ENCODE measurements at places on chromosomes 2 and 18.

DNA sequence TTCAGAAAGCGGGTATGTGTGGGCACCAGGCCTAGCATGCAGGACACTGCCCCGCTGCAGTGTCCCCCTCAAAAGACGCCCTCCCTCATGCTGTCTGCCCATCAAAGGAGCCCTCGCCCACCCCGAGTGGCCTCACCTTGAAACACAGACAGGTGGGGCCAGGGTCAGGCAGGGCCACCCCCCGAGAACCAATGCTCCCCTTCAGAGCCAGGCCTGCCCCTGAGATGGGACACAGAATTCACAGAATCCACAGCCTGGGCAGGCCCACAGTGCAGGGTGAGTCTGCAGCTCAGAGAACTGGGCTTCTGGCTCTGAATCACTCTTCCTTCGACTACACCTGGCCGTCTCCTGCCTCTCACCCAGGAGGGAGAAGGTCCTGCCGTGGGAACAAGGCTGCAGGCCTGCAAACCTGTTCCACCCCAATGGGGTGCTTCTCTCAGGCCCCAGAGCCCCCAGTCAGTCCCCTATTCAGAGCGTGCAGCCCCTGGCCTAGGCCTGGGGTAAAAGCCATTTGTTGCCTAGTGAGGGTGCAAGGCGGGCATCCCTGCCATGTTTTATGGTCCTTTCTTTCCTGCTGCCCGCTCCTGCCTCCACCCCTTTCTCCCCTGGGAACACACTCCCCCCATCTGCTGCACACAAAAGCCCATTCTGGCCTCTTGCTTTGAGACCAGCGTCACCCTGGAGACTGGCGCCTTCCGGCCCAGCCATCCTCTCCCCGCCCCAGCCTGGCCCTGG is 11.3 kb upstream of the ARHGEF4 start:
- DNase-seq, result no peak

GRCh38 chr2:105373895-105374401 is 24.9 kb downstream of the FHL2 start:
- no peak for DNase-seq

- no peak for DNase-seq
Observed at GRCh38 chr18:55608497-55608896, 20.5 kb upstream of the TCF4 start.

- no peak for DNase-seq
Observed at GRCh38 chr2:135023886-135024485, 23.3 kb downstream of the MAP3K19 start.

- DNase-seq, result no peak
Observed at GRCh38 chr2:108451976-108452375, 3.0 kb downstream of the GCC2 start.

DNA sequence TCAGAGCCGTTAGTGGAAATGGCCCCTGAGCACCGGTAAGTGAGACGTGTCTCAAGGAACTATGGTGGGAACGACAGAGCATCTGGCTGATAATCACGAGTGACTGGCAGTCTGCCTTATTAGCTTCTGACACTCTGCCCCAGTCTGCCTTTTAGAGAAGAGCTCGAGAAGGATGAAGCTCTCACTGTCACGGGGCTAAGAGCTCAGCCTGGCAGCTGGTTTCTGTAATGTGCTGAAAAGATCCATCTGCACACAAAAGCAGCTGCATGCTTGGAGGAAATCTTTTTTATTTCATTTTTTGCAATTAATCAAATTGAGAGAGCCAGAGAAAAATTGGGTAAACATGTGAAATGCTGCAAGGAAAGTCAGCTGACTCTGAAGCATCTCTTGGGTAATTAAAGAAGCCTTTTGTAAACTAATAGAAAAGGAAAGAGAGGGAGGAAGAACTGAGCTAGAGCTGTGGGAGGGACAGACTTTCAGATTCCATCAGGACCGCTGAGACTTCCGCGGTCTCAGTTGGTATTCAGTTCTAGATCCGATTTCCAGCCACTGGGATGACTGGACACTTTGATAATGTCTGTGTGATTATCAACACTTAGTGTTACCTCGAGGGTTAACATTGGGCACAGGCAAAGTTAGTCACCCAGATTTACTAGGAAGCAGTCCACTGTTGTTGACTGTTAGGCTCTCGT is 24.4 kb downstream of the MBP start:
- no peak for DNase-seq

DNA sequence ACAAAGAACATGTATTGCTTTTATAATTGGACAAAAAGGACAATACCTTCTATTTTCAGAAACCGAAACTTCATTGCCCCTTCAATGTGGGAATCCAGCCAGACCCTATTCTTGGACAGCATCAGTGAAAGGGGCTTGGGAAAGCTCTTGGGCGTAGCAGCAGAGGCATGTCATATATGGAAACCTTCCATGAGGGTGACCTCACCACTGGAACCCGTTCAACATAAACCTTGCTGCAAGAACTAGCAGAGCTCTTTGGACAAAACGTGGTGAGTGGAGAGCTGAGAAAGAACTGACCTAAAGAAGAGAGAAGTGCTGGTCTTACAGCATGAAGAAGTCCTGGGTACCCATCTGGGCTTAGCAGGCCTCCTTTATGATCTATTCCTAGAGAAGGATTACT is 22.7 kb upstream of the ACTG2 start:
- DNase-seq, result no peak

DNA sequence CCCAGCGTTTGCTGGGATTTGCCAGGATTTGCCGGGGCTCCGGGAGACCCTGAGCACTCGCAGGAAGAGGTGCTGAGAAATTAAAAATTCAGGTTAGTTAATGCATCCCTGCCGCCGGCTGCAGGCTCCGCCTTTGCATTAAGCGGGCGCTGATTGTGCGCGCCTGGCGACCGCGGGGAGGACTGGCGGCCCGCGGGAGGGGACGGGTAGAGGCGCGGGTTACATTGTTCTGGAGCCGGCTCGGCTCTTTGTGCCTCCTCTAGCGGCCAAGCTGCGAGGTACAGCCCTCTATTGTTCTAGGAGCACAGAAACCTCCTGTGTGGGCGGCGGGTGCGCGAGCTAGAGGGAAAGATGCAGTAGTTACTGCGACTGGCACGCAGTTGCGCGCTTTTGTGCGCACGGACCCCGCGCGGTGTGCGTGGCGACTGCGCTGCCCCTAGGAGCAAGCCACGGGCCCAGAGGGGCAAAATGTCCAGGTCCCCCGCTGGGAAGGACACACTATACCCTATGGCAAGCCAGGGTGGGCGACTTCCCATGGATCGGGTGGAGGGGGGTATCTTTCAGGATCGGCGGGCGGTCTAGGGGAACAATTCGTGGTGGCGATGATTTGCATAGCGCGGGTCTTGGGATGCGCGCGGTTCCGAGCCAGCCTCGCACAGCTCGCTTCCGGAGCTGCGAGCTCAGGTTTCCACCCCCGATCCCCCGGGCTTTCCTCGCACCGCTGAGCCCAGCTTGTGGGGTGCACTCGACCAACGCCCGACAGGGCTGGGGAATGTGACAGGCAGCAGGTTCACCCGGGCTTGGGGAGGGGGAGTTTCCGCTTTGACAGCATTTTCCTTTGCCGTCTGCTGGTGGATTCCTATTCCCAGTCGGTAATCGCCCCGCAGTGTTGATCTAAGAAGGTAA is 2.8 kb downstream of the ONECUT2 start:
- DNase-seq, result no peak

DNA sequence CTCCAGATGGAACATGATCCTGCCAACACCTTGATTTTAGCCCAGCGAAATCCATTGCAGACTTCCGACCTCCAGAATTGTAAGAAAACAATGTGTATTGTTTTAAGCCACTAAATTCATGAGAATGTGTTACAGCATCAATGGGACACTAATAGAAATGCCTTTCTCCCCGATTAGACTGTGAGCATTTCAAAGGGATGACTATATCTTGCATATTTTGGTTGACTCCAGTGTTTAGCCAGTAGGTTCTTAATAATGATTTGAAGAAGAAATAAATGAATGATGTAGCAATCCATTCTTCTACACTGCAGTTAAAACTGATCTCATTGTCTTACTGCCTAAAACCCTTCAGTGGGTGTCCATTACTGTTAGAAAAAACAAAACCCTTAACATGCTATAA is 67.4 kb upstream of the ACVR1C start:
- no peak for DNase-seq

- DNase-seq, result no peak
Observed at GRCh38 chr18:75829091-75829490, 401.6 kb upstream of the SMIM21 start.

GRCh38 chr2:71464389-71464788 is 11.0 kb downstream of the DYSF start:
- DNase-seq, result no peak

GRCh38 chr18:7021994-7022840 is 95.4 kb downstream of the LAMA1 start:
- no peak for DNase-seq

DNA sequence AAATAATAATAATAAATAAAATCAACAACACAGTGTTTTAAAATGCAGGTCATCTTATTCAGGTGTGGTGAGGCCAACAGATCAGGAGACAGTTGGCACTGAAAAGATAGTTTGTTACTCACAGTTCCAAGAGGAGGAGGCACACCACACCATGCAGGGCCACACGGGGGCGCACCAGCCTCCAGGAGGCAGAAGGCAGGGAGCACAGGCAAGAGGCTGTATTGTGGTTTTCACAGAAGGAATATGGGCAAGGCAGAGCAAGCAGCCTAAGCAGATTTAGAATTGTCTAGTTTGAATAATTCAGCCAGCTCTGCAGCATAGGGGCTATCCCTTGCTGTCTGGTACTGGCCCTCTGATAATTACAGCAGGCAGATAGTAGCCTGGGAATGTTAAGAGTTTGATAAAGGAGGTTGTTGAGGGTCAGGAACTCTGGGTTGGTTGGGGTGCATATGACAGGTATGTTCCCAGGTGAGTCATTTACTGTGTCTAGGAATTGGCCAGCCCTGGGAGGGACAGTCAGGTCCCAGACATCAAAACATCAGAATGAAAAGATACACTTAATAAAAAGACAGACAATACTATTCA is 31.3 kb downstream of the KIAA2012 start:
- no peak for DNase-seq

DNA sequence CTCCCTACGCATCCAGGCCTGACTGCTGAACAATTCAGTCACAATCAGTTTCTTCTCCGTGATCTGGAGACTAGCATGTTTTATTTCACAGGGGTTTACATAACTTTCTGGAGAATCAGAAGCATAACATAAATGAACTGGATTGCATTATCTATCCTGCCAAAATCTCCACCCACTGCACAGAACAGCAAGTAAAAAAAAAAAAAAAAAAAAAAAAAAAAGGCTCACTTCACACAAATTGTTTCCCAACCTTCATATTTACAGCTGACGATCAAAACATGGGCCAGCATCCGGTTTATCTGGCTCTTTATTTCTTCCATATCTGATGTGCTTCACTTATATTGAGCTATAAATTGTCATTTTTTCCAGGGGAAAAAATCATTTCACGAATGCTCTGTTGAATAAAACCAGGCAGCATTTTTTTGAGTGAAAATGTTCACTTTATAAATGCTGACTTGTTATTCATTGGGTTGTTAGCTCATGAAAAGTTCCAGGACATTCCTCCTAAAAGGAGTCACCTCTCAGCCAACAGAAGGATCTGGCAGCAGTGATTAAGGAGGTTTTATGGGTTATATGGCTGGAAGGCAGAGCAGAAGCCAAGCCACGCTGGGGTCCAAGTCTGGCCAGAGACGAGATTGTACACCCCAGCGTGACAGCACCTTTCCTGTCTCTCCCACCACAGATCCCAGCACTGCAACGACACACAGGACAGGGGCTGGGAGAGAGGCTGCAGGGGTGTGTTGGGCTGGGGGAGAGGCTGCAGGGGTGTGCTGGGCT is 51.2 kb upstream of the GLI2 start:
- DNase-seq, result no peak

- DNase-seq, result no peak
Observed at GRCh38 chr18:47187721-47188120, 11.6 kb upstream of the IER3IP1 start.

GRCh38 chr2:111679202-111679601 is 204.8 kb downstream of the ANAPC1 start:
- DNase-seq, result no peak

DNA sequence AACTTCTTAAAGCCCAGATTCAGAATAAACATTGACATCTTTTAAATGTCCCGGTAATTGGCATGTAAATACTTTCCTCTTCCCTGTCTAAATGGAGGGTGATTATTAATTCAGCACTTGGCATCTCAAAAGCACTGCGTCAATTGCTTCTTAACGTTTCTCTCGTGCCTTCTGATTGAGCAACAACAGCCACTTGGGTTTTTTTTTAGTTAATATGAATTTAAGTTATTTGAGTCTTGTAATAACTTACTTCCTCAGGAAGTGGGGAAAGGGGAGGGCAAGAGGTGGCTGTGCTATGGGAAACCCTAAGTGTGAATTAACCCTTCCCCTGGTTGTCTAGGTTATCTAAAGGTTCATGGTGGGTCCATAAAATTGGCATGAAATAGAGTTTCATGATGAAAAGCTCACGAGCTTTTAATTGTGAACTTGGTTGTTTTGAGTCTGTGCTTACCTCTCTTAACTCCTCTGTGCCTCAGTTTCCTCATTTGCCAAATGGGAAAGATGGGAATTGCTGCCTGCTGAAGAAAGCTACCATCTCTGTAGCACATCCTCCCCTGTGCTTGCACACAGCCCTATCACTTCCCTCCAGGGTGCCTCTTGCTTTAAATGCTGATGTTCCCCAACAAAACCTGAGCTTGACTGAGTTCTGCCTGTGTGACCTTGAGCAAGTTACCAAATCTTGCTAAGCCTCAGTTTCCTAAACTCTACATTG is 126.3 kb upstream of the BCL2L11 start:
- no peak for DNase-seq

DNA sequence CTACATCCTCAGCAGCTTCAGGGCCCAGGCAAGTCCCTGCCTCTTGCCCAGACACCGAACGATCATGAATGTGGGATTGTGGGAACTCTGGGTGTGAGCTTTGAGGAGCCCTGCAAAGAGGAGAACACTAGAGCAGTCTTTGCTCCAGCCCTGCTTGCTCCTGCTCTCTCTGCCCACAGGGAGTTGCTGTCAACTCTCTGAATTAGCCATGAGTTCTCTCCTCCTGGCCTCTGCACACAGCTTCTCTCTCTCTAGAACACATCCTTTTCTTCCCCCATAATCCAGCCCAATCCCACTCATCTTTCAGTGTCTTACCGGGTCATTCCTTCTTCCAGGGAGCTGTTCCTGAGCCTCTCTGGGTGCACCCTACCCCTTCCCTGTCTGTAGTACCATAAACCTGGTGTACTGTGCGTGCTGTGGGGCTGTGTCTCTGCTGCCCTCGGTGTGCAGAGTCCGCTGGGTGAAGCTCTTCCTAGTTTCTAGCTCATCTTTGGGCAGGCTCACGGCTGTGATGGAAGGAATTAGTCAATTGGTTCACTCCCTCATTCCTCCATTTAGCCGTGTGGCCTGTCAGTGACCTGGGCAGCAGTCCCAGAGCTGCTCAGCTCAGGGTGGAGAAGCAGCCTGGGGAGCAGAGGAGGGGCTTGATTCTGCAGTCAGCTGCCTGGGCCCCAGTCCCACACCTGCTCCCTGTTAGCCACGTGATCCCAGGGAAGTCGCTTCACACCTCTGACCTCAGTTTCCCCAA is 132.9 kb upstream of the HDAC4 start:
- DNase-seq, result no peak

GRCh38 chr2:159912580-159912979 is 114.6 kb upstream of the CD302 start:
- no peak for DNase-seq

Measured in stimulated activated CD8-positive, alpha-beta memory T cell treated with anti-CD3 and anti-CD28 coated beads, Interleukin-7, amount 100 ng/mL, for 1 hour (primary cell).